Ovary (tissue), 10 donors: ENCODE measurements at places on chromosomes 2 and 18. TPM values are rescaled to one million over a fixed set of nuclear protein-coding genes. Genes with fewer than 3 reads are reported as not detected.

PDCD1 gene
- polyA plus RNA-seq = not detected

HOXD12 gene
- polyA plus RNA-seq = not detected

UGT1A4 gene
- not detected for polyA plus RNA-seq

FBXO11 gene
- polyA plus RNA-seq = 35.6 TPM

POTEJ gene
- not detected for polyA plus RNA-seq
